ENCODE measurements at places on chromosomes 7 and 10. TPM values are rescaled to one million over a fixed set of nuclear protein-coding genes. Genes with fewer than 3 reads are reported as not detected.

Gene NODAL
- not detected for total RNA-seq

Gene COL28A1
- total RNA-seq: 0.50 TPM

Gene PLEKHS1
- total RNA-seq: under 0.01 TPM

Gene ANLN
- total RNA-seq: 27.0 TPM

Gene ADRA2A
- total RNA-seq: 0.19 TPM

GRCh38 chr10:112826018-112826697 is 123.9 kb upstream of the TCF7L2 start:
- no peak for DNase-seq

GRCh38 chr7:153934629-153935028 is 117.6 kb upstream of the DPP6 start:
- DNase-seq: no peak

DNA sequence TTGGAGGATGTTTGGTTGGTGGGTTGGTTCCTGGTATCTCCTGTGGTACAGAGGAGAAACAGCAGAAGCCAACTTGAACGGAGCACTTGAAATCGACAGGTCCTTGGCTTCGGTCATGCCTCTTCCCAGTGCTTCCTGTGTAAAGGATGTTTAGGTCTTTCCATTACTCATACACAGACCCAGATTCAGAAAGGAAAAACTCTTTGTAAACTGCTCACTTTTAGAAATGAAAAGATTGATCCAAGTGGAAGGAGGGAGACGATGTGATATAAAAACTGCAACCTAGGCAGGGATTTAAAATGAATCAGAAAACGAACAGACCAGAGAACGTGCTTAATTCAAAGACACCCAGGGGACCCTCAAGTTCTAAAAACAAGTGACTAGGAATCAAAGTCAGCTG is 338.4 kb downstream of the GALNT17 start:
- DNase-seq: no peak

DNA sequence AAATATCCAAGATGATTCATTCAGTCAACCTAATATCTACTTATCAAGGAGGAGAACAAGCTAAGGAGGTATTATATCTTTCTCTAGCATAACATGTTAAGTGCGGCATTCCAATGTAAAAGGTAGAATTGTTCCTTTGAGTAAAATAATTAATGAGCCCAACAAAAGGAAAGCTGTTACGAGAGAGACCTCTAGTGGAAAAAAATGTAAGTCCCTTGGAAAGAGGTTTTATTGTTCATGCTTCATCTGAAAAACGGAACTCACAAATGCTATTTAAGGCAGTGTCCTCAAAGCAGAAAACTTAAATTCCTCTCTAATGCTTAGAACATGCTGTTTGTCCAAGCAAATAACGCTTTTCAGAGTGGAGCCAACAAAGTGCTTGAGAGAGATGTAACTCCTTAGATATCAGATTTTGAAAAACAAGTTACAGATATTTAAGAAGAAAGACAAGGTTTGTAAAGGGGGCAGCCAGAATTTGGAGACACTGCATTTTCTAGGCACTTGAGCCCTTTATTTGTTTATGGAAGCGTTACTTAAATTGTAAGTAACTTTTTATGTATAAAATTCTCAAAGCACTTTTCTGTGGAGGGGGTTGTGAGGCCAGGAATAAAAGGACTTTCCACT is 119.9 kb downstream of the TFEC start:
- no peak for DNase-seq

DNA sequence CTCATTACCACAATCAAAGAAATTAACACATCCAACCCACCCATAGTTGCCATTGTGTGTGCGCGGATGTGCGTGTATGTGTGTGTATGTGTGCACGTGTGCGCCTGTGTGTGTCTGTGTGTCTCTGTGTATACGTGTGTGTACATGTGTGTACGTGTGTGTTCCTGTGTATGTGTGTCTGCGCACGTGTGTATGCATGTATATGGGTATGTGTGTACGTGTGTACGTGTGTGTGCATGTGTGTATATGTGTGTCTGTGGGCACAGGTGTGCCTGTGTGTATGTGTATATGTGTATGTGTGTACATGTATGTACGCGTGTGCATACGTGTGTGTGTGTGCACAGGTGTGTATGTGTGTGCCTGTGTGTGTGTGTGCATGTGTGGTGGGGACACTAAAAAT is 48.9 kb downstream of the EGFR start:
- no peak for DNase-seq

- DNase-seq: no peak
Measured at GRCh38 chr7:29397398-29397797, 166.2 kb upstream of the PRR15 start.

DNA sequence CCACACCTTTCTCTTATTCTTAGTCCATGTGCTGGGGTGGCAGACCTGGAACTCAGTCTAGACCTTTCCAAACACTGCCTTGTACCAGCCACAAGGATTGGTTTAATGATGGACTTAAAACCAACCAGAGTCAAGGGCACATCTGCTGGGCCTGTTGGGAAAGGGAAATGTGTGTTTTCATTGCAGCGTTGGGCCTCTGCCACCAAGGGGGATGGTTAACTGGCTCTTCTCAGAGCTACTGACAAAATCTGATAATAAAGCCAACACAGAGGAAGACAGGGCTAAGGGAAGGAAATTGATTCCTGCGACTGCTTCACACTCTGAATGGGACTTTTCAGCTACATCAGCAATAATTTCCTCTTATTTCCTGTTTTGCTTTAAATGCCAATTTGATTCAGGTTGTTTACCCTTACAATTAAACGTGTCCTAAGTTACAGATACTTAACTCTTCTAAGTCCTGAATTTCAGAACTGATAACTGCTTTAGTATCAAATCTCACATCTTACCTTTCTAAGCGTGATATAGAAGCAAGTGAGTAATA is 68.4 kb upstream of the MALRD1 start:
- DNase-seq: no peak

DNA sequence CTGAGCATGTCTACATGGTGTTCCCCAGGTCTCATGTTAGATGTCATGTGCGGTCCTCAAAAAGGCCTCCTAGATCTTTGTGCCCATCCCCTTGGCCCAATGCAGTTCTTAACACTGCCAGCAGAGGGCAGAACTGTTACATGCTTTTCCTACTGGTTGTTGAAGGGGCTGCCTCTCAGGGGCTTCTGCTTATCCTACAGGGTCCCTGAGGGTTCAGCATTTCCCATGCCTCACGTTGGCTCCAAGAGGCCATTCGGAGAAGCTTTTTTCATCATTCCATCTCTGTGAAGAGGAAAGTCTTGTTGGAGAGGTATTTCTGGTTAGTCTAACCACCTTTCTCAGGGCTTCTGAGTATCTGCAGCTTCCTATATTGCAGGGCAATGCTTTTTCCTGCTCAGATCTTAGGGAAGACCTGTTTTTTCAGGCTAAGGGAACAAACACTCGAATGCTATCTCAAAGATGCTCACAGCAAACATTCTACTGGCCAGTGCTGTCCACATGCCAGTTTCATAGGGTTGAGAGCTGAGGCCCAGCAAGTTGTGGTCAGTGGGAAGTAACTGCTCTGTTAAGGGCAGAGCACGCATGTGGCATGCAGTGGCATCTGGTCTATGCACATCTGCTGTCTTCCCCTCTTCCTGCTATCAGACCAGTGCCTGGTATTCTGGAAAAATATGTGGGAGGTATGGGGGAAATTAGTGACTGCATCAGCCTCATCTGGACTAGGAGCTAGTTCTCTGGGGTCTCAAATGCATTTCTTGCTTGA is 31.5 kb downstream of the MBL2 start:
- peak; percentile 78 for DNase-seq

DNA sequence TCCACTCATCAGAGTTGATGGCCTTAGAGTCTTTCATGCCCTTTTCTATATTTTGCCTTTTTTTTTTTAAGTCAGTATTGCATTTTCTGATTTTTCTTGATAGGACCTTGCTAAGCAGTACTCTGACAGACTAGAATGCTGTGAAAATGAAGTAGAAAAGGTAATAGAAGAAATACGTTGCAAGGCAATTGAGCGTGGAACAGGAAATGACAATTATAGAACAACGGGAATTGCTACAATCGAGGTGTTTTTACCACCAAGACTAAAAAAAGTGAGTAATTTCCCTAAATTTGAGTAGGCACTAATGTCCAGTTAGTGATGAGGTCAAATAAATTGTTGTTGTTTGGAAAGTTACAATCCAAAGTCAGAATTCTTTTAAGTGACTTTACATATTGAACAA is 7.4 kb downstream of the NUB1 start:
- DNase-seq: no peak

- no peak for DNase-seq
Measured at GRCh38 chr7:77536017-77536412, 1.1 kb upstream of the PTPN12 start.

DNA sequence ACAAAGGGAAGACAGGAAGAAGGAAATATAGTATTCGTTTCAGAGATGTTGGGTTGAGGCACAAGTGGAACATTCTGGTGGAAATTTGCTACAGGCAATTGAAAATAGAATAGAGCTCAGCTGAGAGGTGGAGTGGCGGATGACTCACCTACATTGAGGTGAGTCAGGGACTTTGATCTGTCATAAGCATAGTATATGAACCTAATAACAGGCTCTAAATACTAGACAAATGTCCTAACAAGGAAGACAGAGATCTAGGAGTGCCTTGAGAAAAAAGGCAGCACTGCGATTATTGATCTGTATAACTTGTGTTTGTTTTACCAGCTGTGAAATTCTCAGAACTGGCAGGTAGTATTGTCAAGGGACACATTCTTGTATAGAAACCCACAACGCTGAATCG is 907 bp upstream of the IFRD1 start:
- no peak for DNase-seq

DNA sequence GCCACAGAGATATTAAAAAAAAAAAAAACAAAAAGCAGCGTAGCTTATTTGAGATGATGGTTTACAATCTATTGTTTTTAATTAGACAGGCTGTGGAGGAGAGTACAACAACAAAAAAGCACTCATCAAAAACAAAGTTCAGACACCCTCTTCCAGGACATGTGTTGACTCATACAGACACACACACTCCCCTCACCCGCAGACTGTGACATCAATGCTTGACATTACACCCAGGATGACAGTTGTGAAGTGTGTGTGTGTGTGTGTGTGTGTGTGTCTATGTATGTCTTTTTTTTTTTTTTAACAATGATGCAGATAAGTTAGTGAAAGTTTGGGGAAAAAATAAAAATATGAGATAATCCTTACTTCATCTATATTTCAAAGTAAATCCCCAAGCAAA is 303.6 kb downstream of the GPAM start:
- DNase-seq: no peak

DNA sequence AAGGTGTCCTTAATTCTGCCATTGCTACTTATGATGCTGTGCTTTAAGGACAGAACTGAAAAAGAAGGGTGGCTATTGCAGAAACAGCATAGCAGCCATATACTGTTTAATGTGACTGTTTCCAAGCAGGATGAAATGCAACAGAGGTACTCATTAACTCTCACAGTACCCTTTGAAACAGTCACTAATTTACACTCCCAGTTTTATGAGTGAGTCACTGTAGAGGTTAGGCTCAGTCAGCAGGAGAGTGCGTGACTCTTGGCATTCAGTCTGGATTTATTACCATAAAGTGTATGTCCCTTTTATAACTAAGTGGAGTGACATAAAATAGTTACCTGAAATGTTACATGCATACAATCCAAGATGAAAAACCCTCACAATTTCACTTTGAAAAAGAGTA is 27.7 kb downstream of the ALDH18A1 start:
- DNase-seq: no peak

DNA sequence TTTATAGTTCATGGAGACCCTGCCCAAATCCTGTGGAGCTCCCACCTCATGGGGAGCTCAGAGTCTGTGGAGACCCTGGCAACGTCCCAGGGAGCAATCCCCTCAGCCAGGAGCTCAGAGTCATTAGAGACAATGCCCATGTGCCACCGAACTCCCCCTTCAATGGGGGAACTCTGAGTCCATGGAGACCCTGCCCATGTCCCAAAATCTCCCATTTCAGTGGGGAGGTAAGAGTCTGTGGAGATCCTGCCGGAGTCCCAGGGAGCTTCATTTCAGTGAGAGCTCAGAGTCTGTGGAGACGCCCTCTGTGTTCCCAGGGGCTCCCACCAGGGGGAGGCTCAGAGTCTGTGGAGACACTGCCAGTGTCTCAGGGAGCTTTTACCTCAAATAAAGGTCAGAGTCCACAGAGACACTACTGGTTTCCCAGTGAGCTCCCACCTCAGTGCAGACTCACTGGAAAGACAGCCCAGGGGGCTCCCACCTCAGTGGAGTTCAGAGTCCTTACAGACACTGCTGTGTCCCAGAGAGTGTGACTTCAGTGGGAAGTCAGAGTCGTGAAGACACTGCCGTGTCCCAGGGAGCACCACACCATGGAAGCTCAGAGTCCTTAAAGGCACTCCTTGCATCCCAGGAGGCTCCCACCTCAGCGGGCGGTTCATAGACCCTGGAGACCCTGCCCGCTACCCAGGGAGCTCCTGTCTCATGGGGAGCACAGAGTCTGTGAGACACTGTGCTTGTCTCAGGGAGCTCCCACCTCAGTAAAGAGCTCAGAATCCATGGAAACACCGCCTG is 5.0 kb downstream of the MYO1G start:
- DNase-seq: peak; percentile 52

DNA sequence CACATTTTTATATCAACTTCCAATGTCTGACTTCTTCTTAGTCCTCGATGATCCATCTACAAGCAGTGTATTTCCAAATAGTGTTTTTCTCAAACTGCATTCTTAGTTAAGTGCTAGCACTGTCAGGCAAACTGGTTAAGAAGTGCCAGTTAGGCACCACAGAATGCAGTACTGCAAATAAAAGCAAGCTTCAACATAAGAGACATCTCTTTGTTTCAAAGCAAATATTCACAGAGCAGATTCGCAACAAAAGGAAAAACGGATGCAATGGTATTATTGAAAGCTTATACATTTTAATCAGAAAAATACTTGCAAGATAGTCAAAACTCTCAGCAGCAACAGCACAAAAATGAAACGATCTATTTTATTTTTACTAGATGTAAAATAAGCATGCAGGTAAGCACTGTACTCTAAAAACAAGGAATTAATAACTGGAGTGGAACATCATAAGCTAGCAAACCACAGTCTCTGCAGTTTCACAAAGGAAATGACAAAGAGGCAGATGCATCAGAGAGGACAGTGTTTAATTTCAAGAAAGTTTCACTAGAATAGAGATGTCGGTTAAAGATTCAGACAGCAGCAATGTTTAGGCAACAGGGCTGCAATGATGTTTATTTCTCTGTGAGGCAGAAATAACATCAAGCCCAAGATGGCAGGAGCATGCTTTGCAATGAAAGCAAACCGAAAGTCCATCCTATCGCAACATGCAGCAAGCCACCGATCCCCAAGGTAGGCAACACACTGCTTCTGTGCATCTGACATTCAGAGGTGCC is 82.0 kb downstream of the FGFR2 start:
- no peak for DNase-seq

GRCh38 chr10:71188201-71188600 is 24.2 kb upstream of the UNC5B start:
- DNase-seq: no peak

- no peak for DNase-seq
Measured at GRCh38 chr7:14748461-14748860, 154.1 kb downstream of the DGKB start.

- DNase-seq: no peak
Measured at GRCh38 chr7:154918266-154918665, 84.7 kb downstream of the PAXIP1 start.

- no peak for DNase-seq
Measured at GRCh38 chr7:90309872-90310271, 11.2 kb downstream of the FAM237B start.
